ENCODE measurements at places on chromosomes 1 and 21. TPM values are rescaled to one million over a fixed set of nuclear protein-coding genes. Genes with fewer than 3 reads are reported as not detected.

GRCh38 chr1:230784163-230784562 lies 37.0 kb downstream of the CAPN9 start:
- no peaks in the 10 kb centered on the region for H3K36me3 ChIP-seq
- no peak overlapping the region for H3K27ac ChIP-seq
- H3K4me3 ChIP-seq = no peak overlapping the region
- H3K4me1 ChIP-seq = no peaks in the 10 kb centered on the region
- no peaks in the 10 kb centered on the region for H3K27me3 ChIP-seq

The KCNE2 gene
- total RNA-seq = 1.8 TPM

The EPHA2 gene
- total RNA-seq = 40.3 TPM

The CLDN19 gene
- total RNA-seq = 0.33 TPM

DNA sequence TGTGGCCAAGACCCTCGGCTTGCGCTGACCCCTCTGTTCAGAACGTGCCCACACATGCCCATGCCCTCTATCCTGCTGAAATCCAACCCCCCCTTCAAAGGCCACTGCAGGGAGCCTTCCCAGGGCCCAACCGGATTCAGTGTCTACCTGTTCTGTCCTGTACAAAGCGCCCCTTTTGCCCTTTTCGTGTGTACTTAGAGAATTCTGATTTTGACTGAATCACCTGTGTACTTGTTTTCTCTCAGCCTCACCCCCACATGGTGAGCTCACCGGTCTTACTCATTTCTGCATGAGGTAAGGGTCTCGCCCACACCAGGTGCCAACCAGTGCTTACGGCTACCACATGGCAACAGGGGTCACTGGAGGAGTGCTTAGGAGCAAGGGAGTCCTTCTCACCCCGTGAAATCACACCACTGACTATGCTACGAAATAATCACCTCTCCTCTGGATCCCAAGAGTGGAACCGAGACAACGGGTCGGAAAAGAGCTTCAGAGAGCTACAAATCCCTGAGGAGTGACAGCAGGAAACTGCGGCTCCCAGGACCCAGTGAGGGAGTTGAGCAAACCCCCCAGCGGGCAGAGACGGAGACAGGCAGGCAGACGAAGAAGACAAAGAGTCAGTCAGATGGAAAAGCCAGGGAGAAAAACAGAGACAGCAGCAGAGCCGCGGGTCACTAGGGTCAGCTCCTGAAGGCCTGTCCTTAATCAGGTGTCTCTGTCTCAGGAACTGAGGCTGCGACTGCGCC lies 2.1 kb upstream of the S100A2 start:
- H3K27ac ChIP-seq = peak overlapping the region; percentile 97
- peaks cover 43% of the 10 kb centered on the region for H3K4me1 ChIP-seq
- no peaks in the 10 kb centered on the region for H3K36me3 ChIP-seq
- no peak for DNase-seq
- H3K27me3 ChIP-seq = no peaks in the 10 kb centered on the region

The ERICH3 gene
- total RNA-seq = 0.29 TPM

DNA sequence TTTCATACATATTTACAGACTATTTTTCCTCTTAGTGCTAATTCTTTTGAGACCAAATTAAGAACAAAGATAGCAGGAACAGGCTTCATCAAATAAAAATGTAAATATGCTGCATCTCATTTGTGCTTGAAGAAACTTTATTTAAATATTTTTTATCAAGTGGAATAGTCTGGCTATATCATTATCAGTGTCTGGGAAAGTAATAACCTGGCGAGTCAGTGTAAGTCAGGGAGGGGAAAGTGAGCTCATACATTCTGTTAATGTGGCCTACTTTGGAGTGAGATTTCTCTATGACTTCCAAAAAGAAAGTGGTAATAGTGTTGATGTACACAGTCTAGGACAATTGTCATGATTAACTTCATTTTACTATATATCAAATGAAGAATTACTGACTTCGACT lies 1045.1 kb downstream of the ADGRL2 start:
- DNase-seq = no peak
- no peak overlapping the region for H3K4me3 ChIP-seq
- H3K27ac ChIP-seq = no peak overlapping the region
- peaks cover 13% of the 10 kb centered on the region for H3K4me1 ChIP-seq

- no peak overlapping the region for H3K27ac ChIP-seq
- H3K27me3 ChIP-seq = no peaks in the 10 kb centered on the region
- H3K4me1 ChIP-seq = peaks cover 8% of the 10 kb centered on the region
- no peaks in the 10 kb centered on the region for H3K36me3 ChIP-seq
- H3K4me3 ChIP-seq = no peak overlapping the region
Measured at GRCh38 chr1:200354243-200354642, 55.6 kb downstream of the ZNF281 start.

DNA sequence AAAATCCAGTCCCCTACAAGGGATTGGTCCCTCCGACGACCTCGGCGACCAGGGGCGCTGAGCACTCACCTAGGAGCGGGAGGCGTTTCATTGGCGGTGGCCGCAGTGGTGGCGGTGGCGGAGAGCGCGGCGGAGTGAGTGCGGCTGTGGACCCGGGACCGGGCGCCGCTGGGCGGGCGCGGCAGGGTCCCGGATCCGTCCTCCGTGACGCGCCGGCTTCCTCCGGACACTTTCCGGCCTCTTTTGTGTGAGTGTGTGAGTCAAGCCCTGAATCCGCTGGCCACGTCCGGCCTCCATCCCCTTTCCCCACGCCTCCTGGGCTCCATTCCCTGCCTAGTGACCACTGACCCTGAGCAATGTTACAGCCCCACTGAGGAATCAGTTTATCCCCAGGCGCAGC lies at the start of gene ADGRL4:
ADGRL4 (minus strand) TSS at position 167 of the 400 bp plus-strand sequence; CDS start at position 91, 76 bp downstream.
- H3K4me3 ChIP-seq = peak within 1 kb of the TSS; percentile 79
- no peak for DNase-seq
- H3K4me1 ChIP-seq = peaks cover 6% of the 10 kb centered on the region
- peaks cover 19% of the 10 kb centered on the region for H3K27me3 ChIP-seq
- H3K36me3 ChIP-seq = no peaks in the 10 kb centered on the region
- no peak within 1 kb of the TSS for H3K27ac ChIP-seq

- no peaks in the 10 kb centered on the region for H3K36me3 ChIP-seq
- no peak for DNase-seq
- peaks cover 43% of the 10 kb centered on the region for H3K27me3 ChIP-seq
- H3K4me3 ChIP-seq = peak overlapping the region; percentile 88
- H3K27ac ChIP-seq = peak overlapping the region; percentile 61
Measured at GRCh38 chr1:184387069-184387475, 243 bp downstream of the C1orf21 start.

The ZFP69 gene
- 2.2 TPM for total RNA-seq

- H3K27ac ChIP-seq = no peak overlapping the region
- peaks cover 4% of the 10 kb centered on the region for H3K4me1 ChIP-seq
- no peaks in the 10 kb centered on the region for H3K27me3 ChIP-seq
- no peak for DNase-seq
- no peak overlapping the region for H3K4me3 ChIP-seq
Measured at GRCh38 chr1:169141356-169141755, 34.9 kb downstream of the ATP1B1 start.

DNA sequence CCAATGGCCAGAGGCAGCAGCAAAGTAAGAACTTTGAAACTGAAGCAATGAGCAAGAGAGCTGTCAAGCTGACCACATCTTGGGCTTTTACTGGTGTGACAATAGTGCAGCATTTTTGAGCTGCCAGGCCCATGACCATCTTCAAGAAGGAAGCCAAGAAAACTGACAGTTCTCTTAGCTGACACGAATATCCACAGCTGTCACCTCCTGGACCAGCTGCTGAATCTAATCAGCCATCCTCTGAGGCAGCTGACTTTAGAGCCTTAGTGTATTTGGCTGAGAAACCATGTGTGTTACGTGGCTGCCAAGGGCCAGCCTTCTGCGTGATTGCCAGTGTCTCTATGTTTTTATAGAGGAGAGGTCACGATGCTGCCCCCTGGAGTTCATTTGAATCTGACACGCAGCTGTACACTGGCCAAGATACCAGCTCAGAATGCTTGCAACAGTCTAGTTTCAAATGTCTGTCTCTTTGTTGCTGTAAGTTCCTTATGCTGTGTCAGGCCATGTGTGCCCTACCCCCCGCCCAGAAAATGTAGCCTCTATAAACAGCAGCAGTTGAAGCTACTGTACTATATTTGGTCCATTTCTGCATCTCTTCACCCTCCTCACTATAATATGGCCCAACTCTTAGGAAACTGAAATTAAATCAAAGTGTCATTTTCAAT lies 39.7 kb downstream of the PALMD start:
- H3K4me1 ChIP-seq = no peaks in the 10 kb centered on the region
- no peak for DNase-seq
- H3K27me3 ChIP-seq = peaks cover 3% of the 10 kb centered on the region
- no peak overlapping the region for H3K4me3 ChIP-seq
- no peak overlapping the region for H3K27ac ChIP-seq

The COL24A1 gene
- total RNA-seq = 0.33 TPM

The PADI2 gene
- total RNA-seq = 5.6 TPM

- peak overlapping the region; percentile 88 for H3K27ac ChIP-seq
- DNase-seq = no peak
- H3K36me3 ChIP-seq = no peaks in the 10 kb centered on the region
- H3K4me3 ChIP-seq = no peak overlapping the region
- H3K4me1 ChIP-seq = peaks cover 36% of the 10 kb centered on the region
Measured at GRCh38 chr1:31954607-31955283, 16.6 kb upstream of the PTP4A2 start.

DNA sequence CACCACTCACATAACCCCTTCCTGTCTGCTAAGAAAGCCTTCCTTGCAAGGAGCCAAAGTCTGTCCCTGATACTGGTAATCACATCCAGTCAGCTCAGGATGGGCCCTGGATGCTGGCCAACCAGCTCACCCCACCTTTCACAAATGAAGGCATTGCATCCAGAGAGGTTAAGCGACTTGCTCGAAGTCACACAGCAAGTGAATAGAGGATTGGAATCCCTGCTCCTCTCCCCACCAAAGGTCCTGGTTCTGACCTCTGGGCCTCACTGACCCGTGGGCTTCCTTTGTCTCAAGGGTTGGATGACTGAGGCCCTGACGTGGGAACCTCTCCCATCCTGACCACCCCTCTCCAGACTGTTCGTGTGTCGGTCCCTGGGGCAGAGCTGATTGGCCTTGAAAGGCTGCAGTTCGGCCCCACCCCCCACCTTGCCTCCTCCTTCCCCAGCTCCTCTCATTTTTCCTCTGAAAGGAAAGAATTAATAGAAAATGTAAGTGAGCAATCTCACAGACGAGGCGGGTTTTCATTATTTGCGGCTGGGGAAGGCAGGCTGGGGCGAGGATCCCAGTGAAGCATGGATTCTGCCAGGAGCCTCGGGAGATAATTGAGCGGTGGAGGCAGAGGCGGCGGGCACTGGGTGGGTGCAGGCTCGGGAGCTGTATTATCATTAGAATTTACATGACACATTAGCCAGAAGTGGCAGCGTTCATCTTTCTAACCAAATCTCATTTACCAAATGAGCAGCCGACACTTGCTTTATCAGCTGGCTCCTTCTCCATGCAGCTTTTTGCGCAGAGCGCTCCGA lies 101.5 kb upstream of the CSF3R start:
- H3K4me1 ChIP-seq = peaks cover 38% of the 10 kb centered on the region
- DNase-seq = no peak
- no peak overlapping the region for H3K4me3 ChIP-seq
- no peak overlapping the region for H3K27ac ChIP-seq
- H3K36me3 ChIP-seq = no peaks in the 10 kb centered on the region

DNA sequence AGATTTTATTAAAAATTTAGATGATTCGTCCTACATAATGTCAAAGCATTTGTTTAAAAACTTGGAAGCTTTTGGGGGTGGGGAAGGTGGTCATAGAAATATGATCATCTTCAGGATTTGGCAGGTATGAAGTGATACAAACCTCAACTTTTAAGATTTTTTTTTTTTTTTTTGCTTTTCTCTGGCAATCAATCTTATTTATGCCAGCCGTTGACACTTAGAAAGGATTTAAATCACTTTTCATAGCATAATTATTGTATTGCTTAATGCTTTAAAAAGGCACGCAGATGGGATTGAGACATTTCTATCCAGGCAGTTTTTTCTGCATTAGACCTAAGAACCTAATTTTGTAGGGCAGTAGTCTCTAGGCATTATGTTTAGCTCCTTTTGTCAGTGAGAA lies 19.7 kb downstream of the MRPS6 start:
- peaks cover 30% of the 10 kb centered on the region for H3K36me3 ChIP-seq
- no peaks in the 10 kb centered on the region for H3K27me3 ChIP-seq
- H3K4me1 ChIP-seq = peaks cover 16% of the 10 kb centered on the region
- H3K4me3 ChIP-seq = no peak overlapping the region
- no peak for DNase-seq

The MYOM3 gene
- 0.70 TPM for total RNA-seq

GRCh38 chr1:151939779-151940178 lies 30.5 kb upstream of the THEM4 start:
- no peaks in the 10 kb centered on the region for H3K36me3 ChIP-seq
- no peak for DNase-seq
- peaks cover 3% of the 10 kb centered on the region for H3K27me3 ChIP-seq
- peaks cover 26% of the 10 kb centered on the region for H3K4me1 ChIP-seq
- H3K27ac ChIP-seq = no peak overlapping the region

GRCh38 chr1:98991127-98992012 lies 13.3 kb downstream of the PLPPR5 start:
- H3K4me1 ChIP-seq = no peaks in the 10 kb centered on the region
- no peak for DNase-seq
- H3K27me3 ChIP-seq = peaks cover 6% of the 10 kb centered on the region
- H3K4me3 ChIP-seq = no peak overlapping the region

The CAPN8 gene
- 0.71 TPM for total RNA-seq

- H3K4me3 ChIP-seq = no peak overlapping the region
- DNase-seq = no peak
- no peak overlapping the region for H3K27ac ChIP-seq
- peaks cover 11% of the 10 kb centered on the region for H3K36me3 ChIP-seq
Measured at GRCh38 chr1:204338997-204339396, 20.7 kb downstream of the PLEKHA6 start.

DNA sequence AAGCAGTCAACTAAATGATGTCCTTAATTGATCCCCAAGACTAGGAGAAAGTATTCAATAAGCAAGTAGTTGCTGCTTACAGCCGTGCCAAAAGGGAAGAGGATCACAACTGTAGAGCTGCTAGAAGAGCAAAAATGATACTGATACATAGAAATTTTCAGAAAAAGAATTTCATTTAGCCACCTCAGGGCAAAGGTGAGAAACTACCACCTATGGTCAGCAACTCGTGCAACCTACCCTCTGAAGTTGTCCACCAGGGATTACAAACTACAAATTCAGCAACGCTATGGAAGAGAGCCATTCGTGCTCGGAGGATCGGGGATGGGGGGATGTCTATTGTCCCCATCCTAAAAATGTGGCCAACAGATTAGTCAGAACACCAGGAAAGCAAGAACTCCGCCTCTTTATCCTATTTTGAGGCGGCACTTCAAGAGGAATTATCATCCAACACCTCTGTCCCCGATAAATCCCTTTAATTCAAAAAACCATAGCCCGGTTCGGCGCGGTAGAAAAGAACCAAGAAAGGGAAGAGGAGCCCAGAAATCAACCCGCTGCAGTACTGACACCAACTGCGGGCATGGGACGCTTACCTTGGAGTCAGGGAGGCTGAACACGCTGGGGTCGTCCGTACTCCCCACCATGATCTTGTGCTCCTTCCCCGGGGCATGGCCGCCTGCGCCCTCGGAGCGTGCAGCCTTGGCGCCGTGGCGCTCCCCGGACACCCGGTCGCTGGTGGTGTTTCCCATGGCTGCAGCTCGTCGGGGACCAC lies 687 bp downstream of the PRKAB2 start:
- H3K27me3 ChIP-seq = no peaks in the 10 kb centered on the region
- H3K27ac ChIP-seq = peak overlapping the region; percentile 85
- DNase-seq = no peak
- H3K4me1 ChIP-seq = peaks cover 20% of the 10 kb centered on the region

GRCh38 chr21:30337772-30338171 lies 278 bp upstream of the KRTAP27-1 start:
- no peak overlapping the region for H3K4me3 ChIP-seq
- no peaks in the 10 kb centered on the region for H3K27me3 ChIP-seq
- peaks cover 4% of the 10 kb centered on the region for H3K4me1 ChIP-seq
- no peak overlapping the region for H3K27ac ChIP-seq
